Stomach (tissue), 19 donors: ENCODE measurements at places on chromosomes 5 and 9. TPM values are rescaled to one million over a fixed set of nuclear protein-coding genes. Genes with fewer than 3 reads are reported as not detected.

The ECSCR gene
- polyA plus RNA-seq = 5.4 TPM

The IFNA17 gene
- not detected for polyA plus RNA-seq

The STING1 gene
- polyA plus RNA-seq = 22.3 TPM

The SPATA31A3 gene
- polyA plus RNA-seq = not detected

GRCh38 chr9:122827761-122828093 is 661 bp downstream of the PDCL start:
- no peak for DNase-seq
- peaks cover 17% of the 10 kb centered on the region for H3K4me1 ChIP-seq
- peaks cover 32% of the 10 kb centered on the region for H3K36me3 ChIP-seq
- H3K27me3 ChIP-seq = no peaks in the 10 kb centered on the region
- H3K27ac ChIP-seq = peak overlapping the region; percentile 86

The ZFP37 gene
- polyA plus RNA-seq = 0.62 TPM

The FAM151B gene
- 0.56 TPM for polyA plus RNA-seq

DNA sequence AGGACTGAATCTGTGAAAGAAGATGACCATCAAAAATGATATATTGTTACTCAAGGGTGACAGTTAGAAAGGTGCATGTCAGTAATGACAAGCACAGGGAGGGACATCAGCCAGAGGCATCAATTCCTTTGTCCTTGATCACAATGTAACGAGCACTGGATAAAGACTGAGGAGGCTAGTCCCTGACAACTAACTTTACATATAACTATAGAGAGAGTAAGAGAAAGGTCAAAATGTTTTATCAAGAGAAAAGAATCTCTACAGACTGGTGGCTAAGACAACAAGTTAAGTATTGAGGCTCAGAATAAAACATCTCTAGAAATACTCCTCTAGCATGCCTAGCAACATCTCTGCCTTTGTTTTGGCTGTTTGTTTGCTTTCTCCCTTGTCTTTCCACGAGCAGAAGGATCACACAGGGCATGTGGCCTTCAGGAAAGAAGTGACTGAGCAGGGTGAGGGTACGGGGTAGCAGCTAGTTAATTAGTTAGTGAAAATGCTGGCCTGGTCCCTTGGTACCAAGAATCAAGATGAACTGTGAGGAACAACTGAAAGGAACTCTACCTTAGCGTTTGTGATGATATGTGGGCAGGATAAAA is 724.1 kb upstream of the MEF2C start:
- H3K4me3 ChIP-seq = no peak overlapping the region
- no peak for DNase-seq
- no peaks in the 10 kb centered on the region for H3K4me1 ChIP-seq
